ENCODE measurements at places on chromosomes 1 and 21. TPM values are rescaled to one million over a fixed set of nuclear protein-coding genes. Genes with fewer than 3 reads are reported as not detected.

DNA sequence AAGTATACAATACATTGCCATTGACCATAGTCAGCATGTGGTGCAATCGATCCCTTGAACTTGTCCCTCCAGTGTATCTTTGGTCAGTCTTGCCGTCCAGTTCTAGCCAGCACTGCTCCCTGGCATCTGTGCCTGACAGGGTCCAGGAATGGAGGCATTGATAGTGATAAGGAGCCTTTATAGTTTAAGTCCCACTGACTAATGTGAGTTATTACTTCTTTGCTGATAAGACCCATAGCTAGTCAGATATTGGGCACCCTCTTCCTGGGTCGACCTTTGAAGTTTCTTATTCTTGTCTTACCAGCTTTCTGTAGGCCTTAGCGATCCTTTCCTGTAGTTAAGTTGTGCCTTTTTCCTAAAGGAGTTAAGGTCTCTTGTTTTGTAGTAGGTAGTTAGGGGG lies 13.0 kb downstream of the UCK2 start:
- H3K27ac ChIP-seq: no peak overlapping the region
- H3K4me1 ChIP-seq: peaks cover 51% of the 10 kb centered on the region
- DNase-seq: no peak
- no peaks in the 10 kb centered on the region for H3K27me3 ChIP-seq
- no peak overlapping the region for H3K4me3 ChIP-seq

DNA sequence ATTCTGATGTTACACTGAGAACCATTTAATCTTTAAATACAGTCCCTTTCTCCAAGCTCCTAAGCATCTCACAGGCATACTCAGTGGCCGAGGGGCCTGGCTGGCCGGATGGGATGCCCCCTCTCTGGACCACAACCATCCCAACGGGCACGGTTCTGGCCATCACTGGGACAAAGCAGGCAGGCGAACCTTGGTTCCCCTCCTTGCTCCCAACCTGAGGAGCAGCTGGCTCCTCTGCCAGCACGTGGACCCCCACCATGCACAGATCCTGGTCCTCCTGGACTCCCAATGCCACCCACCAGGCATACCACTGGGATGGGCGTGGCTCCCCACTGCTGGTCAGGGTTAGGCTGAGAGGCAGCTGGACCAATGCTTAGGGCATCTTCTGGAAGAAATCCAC lies 19.8 kb upstream of the PRDM16 start:
- no peaks in the 10 kb centered on the region for H3K4me1 ChIP-seq
- no peak overlapping the region for H3K27ac ChIP-seq
- no peaks in the 10 kb centered on the region for H3K36me3 ChIP-seq
- H3K4me3 ChIP-seq: no peak overlapping the region
- H3K27me3 ChIP-seq: peaks cover 2% of the 10 kb centered on the region

The FHAD1 gene
- total RNA-seq: 0.66 TPM

DNA sequence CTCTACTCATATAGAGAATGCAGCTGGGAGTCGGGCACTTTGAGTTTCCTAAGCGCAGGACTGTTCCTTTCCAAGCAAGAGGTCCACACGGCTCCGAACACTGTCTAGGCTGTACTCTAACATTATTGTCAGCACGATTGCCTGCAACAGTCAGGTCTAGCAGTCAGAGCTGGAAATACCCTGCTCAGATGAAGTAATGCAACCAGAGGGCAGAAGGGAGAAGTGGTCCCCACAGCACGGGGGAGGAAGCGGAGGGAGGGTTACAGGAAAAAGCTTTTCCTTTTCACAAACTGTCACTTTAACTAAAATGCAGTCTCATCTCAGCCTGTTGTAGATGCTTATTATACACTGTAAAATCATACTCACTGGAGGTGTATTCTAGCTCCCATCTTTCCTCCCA lies 98.9 kb upstream of the SLC44A3 start:
- peaks cover 13% of the 10 kb centered on the region for H3K4me1 ChIP-seq
- no peak overlapping the region for H3K27ac ChIP-seq
- DNase-seq: no peak
- no peaks in the 10 kb centered on the region for H3K36me3 ChIP-seq
- H3K4me3 ChIP-seq: no peak overlapping the region

- no peaks in the 10 kb centered on the region for H3K36me3 ChIP-seq
- no peaks in the 10 kb centered on the region for H3K27me3 ChIP-seq
- H3K4me3 ChIP-seq: no peak overlapping the region
- H3K4me1 ChIP-seq: no peaks in the 10 kb centered on the region
These were observed 84.8 kb downstream of the HUNK start for GRCh38 chr21:31957631-31958030.

DNA sequence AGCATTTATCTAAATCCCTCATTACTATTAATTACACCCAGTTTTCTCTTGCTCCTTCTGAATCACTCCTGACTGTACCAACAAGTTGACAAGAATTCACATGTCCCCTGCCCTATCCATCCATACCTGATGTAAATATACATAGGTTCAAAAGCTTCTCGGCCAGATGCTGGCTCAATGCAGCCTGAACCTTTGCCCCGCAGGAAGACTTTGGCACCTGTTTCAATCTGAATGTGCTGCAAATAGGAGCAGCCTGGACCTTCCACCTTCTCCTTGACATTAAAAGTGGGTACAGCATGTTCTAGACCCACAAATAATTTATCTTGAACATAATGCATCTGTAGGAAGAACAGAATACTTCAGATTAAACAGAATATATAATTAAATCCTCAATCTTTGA lies 8.7 kb downstream of the KHDC4 start:
- H3K4me3 ChIP-seq: no peak overlapping the region
- peaks cover 95% of the 10 kb centered on the region for H3K36me3 ChIP-seq
- no peak overlapping the region for H3K27ac ChIP-seq
- no peaks in the 10 kb centered on the region for H3K4me1 ChIP-seq
- DNase-seq: no peak
- H3K27me3 ChIP-seq: no peaks in the 10 kb centered on the region

The NOTCH2 gene
- total RNA-seq: 23.5 TPM

The EPHA2 gene
- 1.4 TPM for total RNA-seq

- H3K36me3 ChIP-seq: no peaks in the 10 kb centered on the region
- no peak overlapping the region for H3K4me3 ChIP-seq
- no peaks in the 10 kb centered on the region for H3K4me1 ChIP-seq
- H3K27ac ChIP-seq: no peak overlapping the region
- H3K27me3 ChIP-seq: peaks cover 2% of the 10 kb centered on the region
These were observed 62.9 kb upstream of the ROR1 start for GRCh38 chr1:63710761-63711380.

- no peaks in the 10 kb centered on the region for H3K36me3 ChIP-seq
- no peaks in the 10 kb centered on the region for H3K27me3 ChIP-seq
- H3K4me1 ChIP-seq: no peaks in the 10 kb centered on the region
- H3K4me3 ChIP-seq: no peak overlapping the region
These were observed 102.2 kb downstream of the NTMT2 start for GRCh38 chr1:170247751-170248521.

DNA sequence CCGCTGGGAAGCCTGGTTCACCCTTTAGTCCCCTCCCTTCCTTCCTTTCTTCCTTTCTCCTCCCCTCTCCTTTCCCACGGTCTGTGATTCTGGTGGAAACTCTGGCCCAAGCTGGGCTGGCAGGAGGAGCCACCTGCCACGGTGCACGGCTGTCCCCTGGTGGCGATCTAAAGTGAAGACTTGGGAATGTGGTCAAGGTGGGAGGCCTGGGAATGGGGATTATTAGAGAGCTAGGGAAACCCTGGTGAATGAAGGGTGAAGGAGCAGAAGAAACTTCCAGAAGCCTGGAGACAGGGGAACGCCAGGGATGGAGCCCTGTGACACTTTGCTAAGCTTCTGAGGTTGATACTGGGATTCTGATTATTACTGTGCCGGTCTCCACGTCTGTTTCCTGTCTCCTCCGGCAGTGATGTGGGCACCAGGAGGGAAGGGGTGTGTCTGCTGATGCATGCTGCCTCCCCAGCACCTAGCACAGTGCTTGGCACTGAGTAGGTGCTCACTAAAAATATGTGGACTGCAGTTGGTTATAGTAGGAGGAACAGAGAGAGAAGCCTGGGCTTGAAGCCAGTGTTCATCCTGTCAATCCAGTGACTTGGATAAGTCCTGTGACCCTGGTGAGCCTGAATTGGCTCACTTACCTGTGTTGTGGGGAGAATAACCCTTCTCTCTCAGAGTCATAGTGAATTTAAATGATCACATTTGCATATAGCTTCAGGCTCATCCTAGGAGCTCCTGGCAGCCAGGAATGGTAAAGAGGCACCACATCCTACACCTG lies 71.2 kb upstream of the NBPF3 start:
- H3K4me1 ChIP-seq: no peaks in the 10 kb centered on the region
- no peaks in the 10 kb centered on the region for H3K27me3 ChIP-seq
- no peak overlapping the region for H3K4me3 ChIP-seq
- no peak overlapping the region for H3K27ac ChIP-seq
- DNase-seq: peak; percentile 64

- DNase-seq: no peak
- H3K4me1 ChIP-seq: no peaks in the 10 kb centered on the region
- no peaks in the 10 kb centered on the region for H3K36me3 ChIP-seq
- no peak overlapping the region for H3K4me3 ChIP-seq
- no peaks in the 10 kb centered on the region for H3K27me3 ChIP-seq
These were observed 29.8 kb downstream of the C1orf116 start for GRCh38 chr1:207002724-207003146.

GRCh38 chr1:180633057-180634056 lies 1.5 kb downstream of the XPR1 start:
- peak overlapping the region; percentile 86 for H3K4me3 ChIP-seq
- no peak for DNase-seq
- H3K27ac ChIP-seq: no peak overlapping the region
- H3K36me3 ChIP-seq: no peaks in the 10 kb centered on the region
- no peaks in the 10 kb centered on the region for H3K27me3 ChIP-seq

The HNRNPCL2 gene
- total RNA-seq: not detected

The AMY2A gene
- not detected for total RNA-seq

The LZIC gene
- 41.2 TPM for total RNA-seq

- H3K4me1 ChIP-seq: peaks cover 29% of the 10 kb centered on the region
- no peak overlapping the region for H3K27ac ChIP-seq
- DNase-seq: peak; percentile 24
- H3K27me3 ChIP-seq: no peaks in the 10 kb centered on the region
- no peak overlapping the region for H3K4me3 ChIP-seq
These were observed 106.0 kb downstream of the NTNG1 start for GRCh38 chr1:107246775-107247345.

GRCh38 chr21:42584296-42584641 lies 69.2 kb upstream of the PDE9A start:
- H3K4me3 ChIP-seq: no peak overlapping the region
- H3K27me3 ChIP-seq: no peaks in the 10 kb centered on the region
- H3K27ac ChIP-seq: no peak overlapping the region
- DNase-seq: no peak
- H3K4me1 ChIP-seq: no peaks in the 10 kb centered on the region
- no peaks in the 10 kb centered on the region for H3K36me3 ChIP-seq

- no peaks in the 10 kb centered on the region for H3K36me3 ChIP-seq
- DNase-seq: no peak
- peaks cover 3% of the 10 kb centered on the region for H3K4me1 ChIP-seq
- H3K27ac ChIP-seq: no peak overlapping the region
These were observed 9.6 kb downstream of the CLEC20A start for GRCh38 chr1:178487070-178487615.

The GJB3 gene
- 0.66 TPM for total RNA-seq

DNA sequence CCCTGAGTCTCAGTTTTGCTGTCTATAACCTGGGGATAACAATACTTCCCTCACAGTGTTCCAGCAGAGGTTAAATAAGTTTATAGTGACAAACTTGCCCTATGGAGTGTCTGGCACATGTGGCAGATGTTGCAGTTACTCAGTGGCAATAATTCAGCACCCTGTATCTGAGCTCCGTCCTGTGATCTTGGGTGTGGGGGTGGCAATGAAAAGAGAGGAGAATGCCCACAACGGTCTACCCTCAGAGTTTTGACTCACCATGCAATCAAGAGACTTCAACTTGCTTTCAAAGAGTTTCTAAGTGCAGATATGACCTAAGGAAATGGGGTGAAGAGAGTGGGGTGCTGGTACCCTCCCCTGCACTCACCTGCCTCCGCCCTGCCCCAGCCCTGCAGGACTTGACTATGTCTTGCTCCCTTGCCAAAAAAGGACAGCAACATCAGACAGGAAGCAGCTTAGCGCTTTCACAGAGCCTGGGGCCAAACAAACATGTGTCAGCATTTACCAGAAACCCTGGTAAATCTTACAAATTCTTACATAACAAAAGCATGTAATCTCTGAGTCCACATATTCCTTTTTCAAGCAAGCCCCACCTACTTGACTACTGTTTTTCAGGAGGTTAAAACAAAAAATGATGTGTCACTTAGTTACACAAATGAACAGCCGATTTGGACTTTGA lies 185.1 kb upstream of the CAMK1G start:
- H3K4me3 ChIP-seq: no peak overlapping the region
- no peak for DNase-seq
- H3K27me3 ChIP-seq: no peaks in the 10 kb centered on the region
- H3K4me1 ChIP-seq: no peaks in the 10 kb centered on the region

GRCh38 chr1:200767321-200767720 lies 28.6 kb downstream of the CAMSAP2 start:
- no peak for DNase-seq
- H3K4me3 ChIP-seq: no peak overlapping the region
- no peak overlapping the region for H3K27ac ChIP-seq
- no peaks in the 10 kb centered on the region for H3K36me3 ChIP-seq
- no peaks in the 10 kb centered on the region for H3K4me1 ChIP-seq

DNA sequence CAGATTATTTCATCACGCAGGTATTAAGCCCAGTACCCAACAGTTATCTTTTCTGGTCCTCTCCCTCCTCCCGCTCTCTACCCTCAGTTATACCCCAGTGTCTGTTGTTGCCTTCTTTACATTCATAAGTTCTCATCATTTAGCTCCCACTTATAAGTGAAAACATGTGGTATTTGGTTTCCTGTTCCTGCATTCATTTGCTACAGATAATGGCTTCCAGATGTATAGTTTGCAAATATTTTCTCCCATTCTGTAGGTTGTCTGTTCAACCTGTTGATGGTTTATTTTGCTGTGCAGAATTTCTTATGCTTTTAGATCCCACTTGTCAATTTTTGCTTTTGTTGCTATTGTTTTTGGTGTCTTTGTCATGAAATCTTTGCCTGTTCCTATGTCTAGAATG lies 21.1 kb upstream of the KCNH1 start:
- no peak overlapping the region for H3K4me3 ChIP-seq
- no peak for DNase-seq
- H3K27me3 ChIP-seq: no peaks in the 10 kb centered on the region
- no peaks in the 10 kb centered on the region for H3K36me3 ChIP-seq
- no peaks in the 10 kb centered on the region for H3K4me1 ChIP-seq
- H3K27ac ChIP-seq: no peak overlapping the region

The HCRTR1 gene
- not detected for total RNA-seq

DNA sequence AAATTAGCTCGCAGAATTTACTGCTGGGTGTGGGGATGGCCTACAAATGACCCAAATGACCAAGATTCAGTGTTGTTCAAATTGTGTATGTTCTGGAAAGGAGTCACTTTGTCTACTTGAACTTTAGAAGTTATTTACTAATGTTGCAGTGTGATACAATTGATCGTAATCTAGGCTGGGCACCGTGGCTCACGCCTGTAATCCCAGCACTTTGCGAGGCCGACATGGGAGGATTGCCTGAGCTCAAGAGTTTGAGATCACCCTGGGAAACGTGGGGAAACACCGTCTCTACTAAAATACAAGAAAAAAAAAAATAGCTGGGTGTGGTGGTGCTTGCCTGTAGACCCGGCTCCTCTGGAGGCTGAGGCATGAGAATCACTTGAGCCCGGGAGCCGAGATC lies 57.6 kb upstream of the TMPRSS2 start:
- no peak overlapping the region for H3K27ac ChIP-seq
- DNase-seq: no peak
- no peak overlapping the region for H3K4me3 ChIP-seq
- peaks cover 2% of the 10 kb centered on the region for H3K4me1 ChIP-seq
- H3K27me3 ChIP-seq: peaks cover 20% of the 10 kb centered on the region

The ARTN gene
- 0.19 TPM for total RNA-seq

GRCh38 chr1:40796939-40797667 lies 13.5 kb downstream of the KCNQ4 start:
- no peak for DNase-seq
- H3K4me1 ChIP-seq: peaks cover 33% of the 10 kb centered on the region
- no peak overlapping the region for H3K4me3 ChIP-seq
- no peaks in the 10 kb centered on the region for H3K36me3 ChIP-seq
- H3K27ac ChIP-seq: peak overlapping the region; percentile 59

Measured in thymus (tissue), 14 donors.